ENCODE measurements at places on chromosomes 12 and 14. TPM values are rescaled to one million over a fixed set of nuclear protein-coding genes. Genes with fewer than 3 reads are reported as not detected.

- DNase-seq, result no peak
Observed at GRCh38 chr14:73287071-73287470, 49.8 kb downstream of the PAPLN start.

Gene DPF3
- polyA plus RNA-seq, result 4.6 TPM

DNA sequence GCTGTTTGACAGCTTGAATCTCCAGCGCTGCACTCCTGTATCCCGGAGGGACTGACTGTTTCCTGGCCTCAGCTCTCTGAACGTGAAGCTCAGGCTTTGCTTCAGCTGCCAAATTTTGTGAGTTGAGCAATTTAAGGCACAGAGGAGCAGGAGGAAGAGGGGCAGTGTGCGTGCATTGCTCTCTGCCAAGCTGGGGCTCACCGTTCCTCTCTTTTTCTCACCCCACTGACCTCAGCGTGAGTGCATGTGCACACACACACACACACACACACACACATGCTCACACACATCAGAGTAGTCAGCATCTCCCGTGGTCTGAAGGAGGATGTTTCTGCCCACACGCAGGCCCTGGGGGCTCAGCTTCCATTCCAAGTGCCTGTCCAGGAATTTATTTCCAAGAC, 27.8 kb upstream of the BDKRB2 start:
- DNase-seq, result no peak

Gene HOXC9
- polyA plus RNA-seq, result 0.52 TPM

- DNase-seq, result no peak
Observed at GRCh38 chr12:107552263-107552662, 133.3 kb upstream of the PWP1 start.

Data from forelimb muscle (tissue), 1 donor.